ENCODE measurements at places on chromosomes 2 and 18. TPM values are rescaled to one million over a fixed set of nuclear protein-coding genes. Genes with fewer than 3 reads are reported as not detected.

The UGT1A4 gene
- total RNA-seq, result not detected

DNA sequence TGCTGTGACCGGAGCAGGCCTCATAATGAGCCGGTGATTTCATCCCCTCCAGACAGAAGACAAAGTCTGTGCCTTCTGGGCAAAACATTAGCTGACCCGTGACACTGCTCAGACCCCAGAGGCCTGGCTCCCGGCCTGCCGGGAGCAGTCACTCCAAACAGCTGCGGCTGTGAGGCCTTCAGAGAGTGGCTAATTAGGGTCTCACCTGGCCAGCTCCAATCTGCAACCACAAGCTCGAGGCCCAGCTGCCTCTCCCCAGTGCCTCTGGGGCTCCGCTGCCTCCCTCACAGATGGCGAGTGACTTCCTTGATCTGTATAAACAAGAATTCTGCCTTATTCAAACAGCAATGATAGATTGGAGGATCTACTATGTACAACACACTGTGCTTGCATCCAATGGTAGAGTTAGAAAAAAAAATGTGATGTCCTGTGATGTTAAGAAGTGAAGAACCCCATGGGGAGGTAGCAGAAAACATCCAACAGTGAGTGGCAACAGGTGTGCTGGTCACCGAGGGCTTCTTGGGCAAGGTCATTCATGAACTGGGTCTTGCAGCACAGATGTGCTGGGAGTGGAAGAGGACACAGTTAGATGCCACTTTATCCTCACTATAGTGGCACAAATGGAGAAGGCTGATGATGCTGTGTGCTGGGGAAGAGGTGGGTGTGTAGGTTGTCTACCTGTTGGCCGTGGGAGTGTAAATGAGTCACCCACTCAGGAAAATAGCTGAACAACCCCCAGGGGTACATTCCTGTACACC lies 98.2 kb upstream of the ASAP2 start:
- H3K27ac ChIP-seq, result no peak overlapping the region
- peaks cover 29% of the 10 kb centered on the region for H3K4me1 ChIP-seq
- H3K27me3 ChIP-seq, result no peaks in the 10 kb centered on the region
- no peak for DNase-seq
- H3K4me3 ChIP-seq, result no peak overlapping the region
- no peaks in the 10 kb centered on the region for H3K36me3 ChIP-seq

The MARCO gene
- not detected for total RNA-seq

GRCh38 chr2:43402452-43402937 lies 176.1 kb upstream of the ZFP36L2 start:
- DNase-seq, result no peak
- H3K27me3 ChIP-seq, result no peaks in the 10 kb centered on the region
- no peak overlapping the region for H3K27ac ChIP-seq

DNA sequence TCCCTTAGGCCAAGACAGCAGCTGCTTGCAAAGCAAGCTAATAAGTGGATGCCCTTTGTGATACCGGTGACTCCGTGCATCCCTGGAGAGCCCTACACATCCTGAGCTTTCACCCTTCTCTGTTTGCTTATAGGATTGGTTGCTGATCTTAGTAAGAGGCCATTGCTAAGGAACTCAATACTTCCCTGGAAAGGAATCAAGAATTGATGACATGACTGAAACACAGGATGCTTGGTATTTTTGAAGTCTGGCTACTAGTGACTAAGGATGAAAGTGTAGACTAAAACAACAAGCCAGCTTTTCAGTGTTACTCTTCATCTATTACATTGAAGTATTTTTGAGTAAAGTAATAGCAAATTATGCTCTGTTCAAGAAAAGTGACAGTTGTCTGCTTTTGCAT lies 123.0 kb upstream of the SERPINE2 start:
- no peaks in the 10 kb centered on the region for H3K27me3 ChIP-seq
- peaks cover 18% of the 10 kb centered on the region for H3K4me1 ChIP-seq
- no peak overlapping the region for H3K27ac ChIP-seq
- no peaks in the 10 kb centered on the region for H3K36me3 ChIP-seq

The ABCA12 gene
- total RNA-seq, result not detected

The RTP5 gene
- total RNA-seq, result not detected
